ENCODE measurements at places on chromosomes 11 and 22.

GRCh38 chr11:90197377-90197776 is 25.5 kb downstream of the CHORDC1 start:
- DNase-seq: no peak

DNA sequence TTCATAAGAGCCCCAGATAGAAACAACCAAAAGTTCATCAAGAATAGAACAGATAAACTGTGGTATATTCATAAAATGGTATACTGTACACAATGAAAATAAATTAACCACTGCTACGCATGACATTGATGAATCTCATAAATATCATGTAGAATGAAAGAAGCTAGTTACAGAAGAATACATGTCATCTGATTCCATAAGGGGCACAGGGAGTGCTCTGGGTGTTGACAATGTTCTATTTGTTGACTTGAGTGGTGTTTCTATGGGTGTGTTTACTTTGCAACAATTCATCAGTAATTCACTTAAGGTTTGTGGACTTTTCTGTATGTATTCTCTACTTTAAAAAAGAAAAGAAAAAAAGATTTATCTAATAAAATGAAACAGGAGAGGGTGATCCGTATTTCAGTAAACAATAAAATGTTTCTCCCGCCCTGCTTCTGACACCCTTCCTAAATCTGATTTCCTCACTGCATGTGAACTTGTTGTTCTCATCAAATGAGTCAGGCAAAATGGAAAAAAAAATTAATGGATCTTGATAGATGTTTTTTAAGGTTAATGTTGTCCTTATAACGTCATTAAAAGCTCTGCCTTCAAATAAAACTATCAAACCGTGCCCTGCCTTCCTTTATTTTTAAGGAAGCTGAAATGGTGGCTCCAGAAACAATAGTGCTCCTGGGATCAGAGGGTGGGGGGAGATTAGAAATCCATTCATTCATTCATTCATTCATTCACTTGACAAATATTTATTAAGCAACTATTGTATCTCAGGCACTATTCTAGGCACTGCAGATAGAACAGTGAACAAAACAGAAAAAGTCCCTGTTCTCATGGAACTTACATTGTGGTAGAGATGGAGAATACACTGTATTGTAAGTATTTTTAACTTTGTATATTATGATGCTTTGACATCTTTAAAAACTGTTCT is 77.2 kb upstream of the CD44 start:
- no peak for DNase-seq

DNA sequence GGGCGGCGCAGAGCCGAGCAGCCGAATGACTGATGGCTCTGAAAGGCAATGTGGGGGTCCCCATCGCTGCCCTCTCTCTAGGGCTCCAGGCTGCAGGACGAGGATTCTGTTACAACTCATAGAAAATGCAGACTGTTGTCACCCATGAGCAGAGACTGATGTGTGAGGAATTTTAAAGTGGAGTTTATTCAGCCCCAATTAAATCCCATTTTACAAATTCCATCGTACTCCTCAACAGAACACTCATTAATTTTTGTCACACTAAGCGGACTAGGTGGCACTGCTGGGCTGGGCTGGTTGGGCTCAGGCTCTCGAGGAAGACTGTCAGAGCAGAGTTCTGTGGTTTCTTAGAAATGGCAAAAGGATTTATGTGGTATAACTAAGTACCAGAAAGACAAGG is 102.6 kb upstream of the SPON1 start:
- no peak for DNase-seq

DNA sequence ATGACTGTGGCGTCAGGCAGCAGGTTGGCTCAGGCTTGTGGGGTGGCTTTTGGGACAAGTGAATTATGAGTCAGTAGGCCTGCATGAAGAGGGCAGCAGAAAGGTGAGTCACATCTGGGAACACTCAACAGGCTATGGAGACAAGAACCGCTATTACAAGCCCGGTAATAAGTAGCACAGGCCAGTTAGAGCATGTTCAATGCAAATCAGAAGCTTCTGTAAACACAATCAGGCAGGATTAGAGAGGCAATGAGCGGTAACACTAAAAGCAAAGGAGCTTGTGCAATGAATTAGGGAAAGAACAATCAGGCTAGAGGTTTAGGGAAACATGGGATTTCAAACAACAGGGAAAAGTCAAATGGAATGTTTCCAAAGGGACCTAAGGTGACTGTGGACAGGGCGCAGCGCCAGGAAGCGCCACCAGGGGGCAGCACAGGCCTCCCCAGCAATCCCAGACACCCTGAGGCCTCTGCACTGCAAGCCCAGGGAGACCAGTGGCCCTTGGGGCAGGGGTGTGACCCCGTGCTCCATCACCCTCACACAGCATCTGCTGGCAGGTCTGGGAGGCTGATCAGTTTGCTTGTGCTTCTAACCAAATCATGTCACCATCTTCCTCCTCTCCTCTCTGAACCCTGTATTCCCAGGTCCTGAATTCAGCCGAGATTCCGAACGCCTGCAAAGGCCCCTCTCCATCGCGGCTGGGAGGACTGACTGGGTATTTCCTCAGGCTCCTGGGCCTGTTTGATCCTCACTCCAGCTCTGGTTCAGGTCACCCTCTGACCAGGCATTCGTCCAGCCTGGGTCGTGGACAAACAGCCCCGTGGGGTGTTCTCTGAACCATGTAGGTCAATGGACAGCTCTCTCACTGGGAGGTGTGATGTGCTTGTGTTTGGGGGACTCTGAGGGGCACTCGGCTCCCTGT is 50.0 kb downstream of the C11orf58 start:
- peak; percentile 76 for DNase-seq

GRCh38 chr22:50633086-50633485 is 5.1 kb upstream of the ARSA start:
- no peak for DNase-seq

DNA sequence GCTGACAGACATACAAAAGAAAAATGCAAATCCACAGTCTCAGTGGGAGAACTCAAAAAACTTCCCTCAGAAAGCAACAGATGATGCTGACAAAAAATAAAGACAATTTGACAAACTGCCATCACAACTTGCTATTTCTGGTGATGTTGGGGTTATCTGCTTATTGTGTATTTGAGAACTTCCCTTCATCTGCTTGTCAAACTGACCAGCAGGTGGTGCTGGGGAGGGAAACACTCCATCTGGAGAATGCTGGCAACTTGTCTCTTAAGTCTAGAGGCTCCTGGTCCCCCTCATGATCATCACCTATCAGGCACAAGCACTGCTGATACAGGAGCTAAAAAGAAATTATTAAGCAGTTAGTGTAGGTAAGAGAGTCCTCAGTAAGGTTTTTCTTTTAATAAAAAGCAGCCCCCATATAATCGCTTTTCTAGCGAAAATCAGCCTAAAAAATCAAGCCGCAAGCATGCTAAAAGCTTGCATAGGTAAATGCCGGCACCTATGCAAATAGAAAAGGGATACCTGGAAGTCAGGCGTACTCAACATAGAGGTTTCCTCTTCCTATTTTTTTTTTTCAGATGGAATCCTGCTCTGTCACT is 9.8 kb upstream of the FAM111B start:
- DNase-seq: no peak

DNA sequence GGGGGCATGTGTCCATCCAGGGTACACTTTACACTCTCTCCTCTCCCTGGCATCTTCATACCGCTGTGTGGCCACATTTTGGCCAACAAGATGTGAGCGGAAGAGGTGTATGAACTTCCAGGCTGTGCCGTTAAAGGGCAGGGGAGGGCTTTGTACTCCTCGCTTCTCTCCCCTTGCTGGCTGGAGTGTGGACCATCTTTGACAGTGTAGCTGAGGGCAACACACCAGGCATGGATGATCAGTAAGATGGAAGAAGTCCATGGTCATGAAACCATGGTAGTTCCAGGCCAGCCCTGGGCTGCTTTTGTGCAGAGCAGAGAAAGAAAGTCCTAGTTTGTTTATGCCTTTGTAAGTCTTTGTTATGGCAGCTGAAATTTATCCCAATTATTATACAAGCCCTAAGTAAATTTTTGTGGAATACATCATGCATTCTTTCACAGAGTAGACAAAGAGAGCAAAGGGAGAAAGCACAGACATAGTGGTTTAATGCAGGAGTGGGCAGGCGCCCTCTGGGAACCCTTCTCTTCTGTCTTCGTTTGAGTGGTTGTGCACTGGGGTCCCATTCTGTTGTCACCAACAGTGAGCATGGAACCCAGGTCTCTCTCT is 70.4 kb downstream of the FBXO7 start:
- DNase-seq: no peak

All from NCI-H1048 (cell line).